Stimulated activated CD8-positive, alpha-beta memory T cell treated with anti-CD3 and anti-CD28 coated beads, Interleukin-7, amount 100 ng/mL, for 4 hours (primary cell): ENCODE measurements at places on chromosomes 2 and 18.

DNA sequence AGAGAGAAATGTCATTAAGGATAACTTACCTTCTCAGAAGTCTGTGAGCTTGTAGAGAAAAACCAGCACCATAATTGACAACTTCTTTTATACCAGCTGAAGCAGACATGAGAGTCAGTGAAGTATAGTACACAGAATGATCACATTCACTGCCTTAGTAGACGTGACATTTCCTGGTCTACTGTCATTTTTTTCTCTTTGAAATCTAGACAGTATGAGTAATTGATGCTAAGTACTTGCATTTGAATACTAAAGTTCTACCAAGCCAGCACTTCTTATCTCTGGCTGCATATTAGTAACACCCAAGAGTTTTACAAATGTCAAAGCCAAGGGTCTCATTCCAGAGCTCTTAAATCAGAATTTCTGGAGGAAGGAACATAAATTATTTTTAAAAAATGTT is 25.4 kb upstream of the ACADL start:
- DNase-seq: no peak

DNA sequence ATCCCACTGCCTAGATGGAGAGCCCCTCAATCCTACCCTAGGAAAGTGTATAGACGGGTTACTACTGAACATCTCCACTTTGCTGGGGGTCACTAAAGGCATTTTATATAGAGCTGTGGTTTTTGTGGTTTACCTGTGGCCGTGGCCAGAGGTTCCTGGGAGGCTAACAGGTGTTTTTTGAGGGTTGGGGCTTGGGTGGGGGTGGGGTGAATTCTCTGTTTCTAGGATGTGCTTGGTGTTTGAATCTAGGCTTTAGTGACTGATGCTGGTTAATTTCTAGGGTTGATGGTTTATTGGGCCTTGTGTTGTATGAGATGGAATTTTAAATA is 7.7 kb downstream of the HOXD8 start:
- no peak for DNase-seq

DNA sequence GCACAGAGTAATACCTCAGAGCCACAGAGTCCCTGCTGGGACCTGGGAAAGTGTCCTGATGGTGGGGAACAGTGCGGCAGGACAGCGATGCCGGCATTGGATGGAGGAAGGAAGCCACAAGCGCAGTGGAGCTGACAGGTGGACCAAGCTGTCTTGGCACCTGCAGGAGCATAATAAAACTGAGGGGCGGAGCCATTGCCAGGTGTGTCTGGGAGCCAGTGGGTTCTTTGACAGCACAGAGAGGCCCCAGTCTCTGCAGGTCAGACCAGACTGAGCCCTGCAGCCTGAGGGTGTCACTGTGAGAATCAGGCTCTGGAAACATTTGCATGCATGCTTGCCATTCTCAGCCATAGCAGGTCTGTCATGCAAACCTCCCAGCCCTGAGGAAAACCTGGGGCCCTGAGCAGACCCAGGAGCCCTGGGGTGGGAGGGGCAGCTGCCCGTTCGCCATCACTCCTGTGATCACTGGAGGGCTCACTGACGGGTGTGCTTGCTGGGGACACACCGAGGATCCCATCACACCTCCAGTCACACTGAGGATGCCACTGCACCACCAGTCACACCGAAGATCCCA is 210.5 kb upstream of the HDAC4 start:
- DNase-seq: no peak

DNA sequence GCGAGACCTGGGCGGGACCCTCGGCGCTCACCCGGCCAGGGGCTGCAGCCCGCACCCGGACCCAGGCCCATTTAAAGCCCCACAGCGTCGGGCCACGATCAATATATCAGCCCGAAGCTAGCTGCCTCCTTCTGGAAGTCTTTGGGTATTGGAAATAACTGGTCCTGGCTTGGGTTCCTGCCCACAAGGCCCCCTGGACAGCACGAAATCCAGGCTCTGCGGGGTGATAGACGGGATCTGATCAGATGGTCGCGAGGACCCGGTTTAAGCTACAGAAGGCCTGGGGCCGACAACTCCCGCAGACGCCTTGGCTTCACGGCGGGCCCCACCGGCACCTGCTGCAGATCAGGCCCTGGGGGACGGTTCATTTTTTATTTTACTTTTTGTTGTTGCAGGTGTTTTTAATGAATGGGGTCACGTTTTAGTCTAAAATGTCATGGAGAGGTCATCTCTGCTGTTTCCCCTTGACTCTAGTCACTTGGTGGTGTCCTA is 362 bp upstream of the PSTPIP2 start:
- no peak for DNase-seq

GRCh38 chr2:34070196-34070595 is 471.1 kb upstream of the FAM98A start:
- DNase-seq: no peak
